LHCN-M2 (cell line): ENCODE measurements at places on chromosomes 7 and 10. TPM values are rescaled to one million over a fixed set of nuclear protein-coding genes. Genes with fewer than 3 reads are reported as not detected.

- peak; percentile 87 for DNase-seq
Observed at GRCh38 chr10:511101-511848, 178.2 kb downstream of the DIP2C start.

- no peak for DNase-seq
Observed at GRCh38 chr10:51034769-51035168, 39.5 kb upstream of the PRKG1 start.

- no peak for DNase-seq
Observed at GRCh38 chr10:113007821-113008220, 57.8 kb downstream of the TCF7L2 start.

DNA sequence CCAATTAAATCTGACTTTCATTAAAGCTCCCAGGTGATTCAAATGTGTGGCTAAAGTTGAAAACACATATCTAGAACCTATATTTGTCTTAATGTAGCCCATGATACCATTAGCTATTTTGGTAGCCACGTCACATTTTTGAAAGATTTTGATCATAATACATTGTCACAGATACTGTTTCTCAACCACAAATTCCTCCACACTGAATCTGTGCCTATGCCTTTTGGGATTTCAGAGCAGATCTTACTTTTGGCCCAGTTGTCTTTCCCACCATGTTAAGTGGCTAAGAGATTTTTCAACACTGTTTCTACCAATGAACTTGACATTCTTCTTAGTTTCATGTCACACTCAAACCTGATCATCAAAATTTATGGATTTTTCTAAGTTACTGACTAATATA, 47.4 kb downstream of the CH25H start:
- DNase-seq, result peak; percentile 24

DNA sequence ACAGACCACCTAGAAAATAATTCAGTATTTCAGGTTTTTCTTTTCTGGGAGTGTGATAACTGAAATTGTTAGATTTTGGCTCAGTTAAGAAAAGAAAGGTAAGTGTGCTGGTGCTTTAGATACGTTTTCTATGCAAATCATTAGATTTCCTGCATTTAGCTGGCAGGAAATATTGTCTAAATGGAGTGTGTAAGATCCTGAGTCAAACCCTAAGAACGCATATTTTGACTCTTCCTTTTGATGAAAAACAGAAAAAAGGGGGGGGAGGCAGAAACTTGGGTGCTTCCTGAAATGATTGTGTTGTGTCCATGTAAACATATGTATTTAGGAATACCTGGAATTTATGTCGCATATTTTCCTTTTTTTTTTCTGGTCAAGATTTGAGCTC, 1.2 kb downstream of the GRK5 start:
- DNase-seq, result no peak

- no peak for DNase-seq
Observed at GRCh38 chr7:85509476-85509875, 322.6 kb upstream of the SEMA3D start.

GRCh38 chr7:159049266-159050025, 95.2 kb downstream of the VIPR2 start:
- DNase-seq, result no peak

- DNase-seq, result no peak
Observed at GRCh38 chr10:120630266-120630665, 173.2 kb downstream of the PLPP4 start.

DNA sequence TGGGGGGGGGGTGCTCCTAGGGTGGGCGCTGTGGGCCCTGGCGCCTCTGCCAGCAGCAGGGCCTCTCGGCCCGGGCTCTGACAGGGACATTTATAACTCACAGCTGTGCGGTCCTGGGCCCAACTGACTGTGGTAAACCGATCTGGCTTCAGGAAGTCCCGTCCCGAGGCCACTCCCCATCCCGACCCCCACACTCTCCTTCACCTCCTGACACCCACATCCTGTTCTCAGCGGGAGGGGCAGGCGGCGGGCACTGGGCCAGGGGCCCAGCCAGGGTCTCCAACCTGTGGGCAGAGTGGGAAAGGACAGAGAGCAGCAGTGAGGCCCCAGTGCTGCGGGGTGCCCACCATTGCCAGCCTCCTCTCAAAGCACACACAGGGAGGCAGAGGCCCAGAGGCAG, 69.1 kb downstream of the ZMIZ1 start:
- peak; percentile 83 for DNase-seq

DNA sequence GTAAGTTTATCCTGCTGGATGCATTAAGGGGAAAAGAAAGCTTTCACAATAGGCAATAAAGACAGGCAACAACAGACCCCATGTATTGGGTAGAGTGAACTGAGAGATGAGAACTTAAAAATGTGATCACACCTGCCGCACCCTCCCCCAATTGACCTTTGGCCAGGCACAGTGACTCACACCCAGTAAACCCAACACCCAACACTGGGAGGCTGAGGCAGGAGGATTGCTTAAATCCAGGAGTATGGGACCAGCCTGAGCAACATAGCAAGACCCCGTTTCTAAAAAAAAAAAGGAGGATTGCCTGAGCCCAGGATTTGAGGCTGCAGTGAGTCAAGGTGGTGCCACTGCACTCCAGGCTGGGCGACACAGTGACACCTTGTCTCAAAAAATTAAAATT, 86.9 kb downstream of the MPP7 start:
- DNase-seq, result peak; percentile 10

- no peak for DNase-seq
Observed at GRCh38 chr10:132613566-132614348, 76.2 kb downstream of the INPP5A start.

DNA sequence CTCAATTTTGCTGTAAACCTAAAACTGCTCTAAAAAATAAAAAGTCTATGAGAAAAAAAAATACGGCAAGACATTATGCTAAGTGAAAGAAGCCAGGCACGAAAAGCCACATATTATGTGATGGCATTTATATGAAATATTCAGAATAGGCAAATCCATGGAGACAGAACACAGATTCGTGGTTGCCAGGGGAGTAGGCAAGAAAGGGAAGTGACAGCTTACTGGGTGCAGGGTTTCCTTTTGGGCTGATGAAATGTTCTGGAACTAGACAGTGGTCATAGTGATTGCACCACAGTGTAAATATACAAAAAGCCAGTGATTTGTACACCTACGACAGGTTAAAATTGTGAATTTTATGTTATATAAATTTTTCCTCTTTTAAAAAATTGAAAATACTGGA, 41.3 kb upstream of the GLI3 start:
- DNase-seq, result no peak

- DNase-seq, result no peak
Observed at GRCh38 chr7:147376192-147376591, 1214.4 kb upstream of the C7orf33 start.

GRCh38 chr10:45463244-45464116, 89.5 kb downstream of the ALOX5 start:
- DNase-seq, result no peak

GRCh38 chr7:101589976-101590662, 39.0 kb downstream of the MYL10 start:
- no peak for DNase-seq

GRCh38 chr7:139702313-139702731, 75.5 kb downstream of the HIPK2 start:
- peak; percentile 23 for DNase-seq

DNA sequence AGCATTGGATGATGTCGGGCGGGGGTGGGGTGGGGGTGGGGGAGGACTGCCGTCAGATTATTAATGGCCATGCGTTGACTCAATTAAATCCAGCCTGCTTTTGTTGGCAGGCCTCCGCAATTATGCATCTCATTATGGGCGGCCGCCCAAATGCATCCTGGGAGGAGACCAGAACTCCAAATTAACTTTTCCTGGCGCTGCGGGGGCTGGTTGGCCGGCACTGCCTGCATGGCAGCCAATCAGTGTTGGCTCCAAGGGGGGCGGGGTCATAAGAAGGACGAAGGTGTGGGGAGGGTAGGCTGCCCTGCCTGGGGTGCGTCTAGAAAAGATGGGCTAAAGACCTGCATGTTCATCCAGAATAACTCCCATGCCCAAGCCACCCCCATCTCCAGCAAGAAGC, 83.9 kb upstream of the PAX2 start:
- no peak for DNase-seq

GRCh38 chr10:5906651-5907050, 16.6 kb downstream of the FBH1 start:
- peak; percentile 13 for DNase-seq

DNA sequence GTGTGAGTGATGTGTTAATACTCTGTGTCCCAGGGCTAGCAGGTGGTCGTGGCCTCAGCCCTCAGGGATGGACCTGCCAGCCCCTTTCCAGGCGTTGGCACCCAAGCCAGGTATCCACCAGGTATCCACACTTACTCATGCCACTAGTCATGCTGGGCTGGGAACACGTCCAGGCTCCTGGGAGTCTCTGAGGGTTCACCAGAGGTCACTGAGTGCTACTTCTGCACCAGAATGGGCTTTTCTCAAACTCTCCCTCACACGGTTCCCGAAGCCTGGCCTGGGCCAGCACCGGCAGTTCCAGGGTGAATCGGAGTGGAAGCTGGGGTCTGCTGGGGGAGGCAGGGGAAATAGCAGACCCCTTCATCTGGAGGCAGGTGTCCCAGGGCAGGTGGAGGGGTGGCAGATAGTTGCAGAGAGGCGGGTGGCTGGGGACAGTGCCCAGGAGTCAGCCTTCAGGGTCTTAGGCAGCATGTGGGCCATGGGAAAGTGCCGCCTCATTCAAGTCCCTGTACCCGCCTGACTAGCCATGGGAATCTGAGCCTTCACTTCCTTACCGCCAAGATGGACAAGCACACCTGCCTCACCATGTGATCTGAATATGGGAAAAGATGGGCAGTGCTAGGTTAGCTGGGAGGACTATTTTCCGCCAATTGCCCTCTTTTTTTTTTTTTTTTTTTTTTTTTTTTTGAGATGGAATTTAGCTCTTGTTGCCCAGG, 95.5 kb upstream of the GTF2I start:
- DNase-seq, result peak; percentile 17

GRCh38 chr10:73095481-73096021, 1.1 kb downstream of the P4HA1 start:
- DNase-seq, result peak; percentile 78

- no peak for DNase-seq
Observed at GRCh38 chr10:10911035-10911434, 106.6 kb upstream of the CELF2 start.

DNA sequence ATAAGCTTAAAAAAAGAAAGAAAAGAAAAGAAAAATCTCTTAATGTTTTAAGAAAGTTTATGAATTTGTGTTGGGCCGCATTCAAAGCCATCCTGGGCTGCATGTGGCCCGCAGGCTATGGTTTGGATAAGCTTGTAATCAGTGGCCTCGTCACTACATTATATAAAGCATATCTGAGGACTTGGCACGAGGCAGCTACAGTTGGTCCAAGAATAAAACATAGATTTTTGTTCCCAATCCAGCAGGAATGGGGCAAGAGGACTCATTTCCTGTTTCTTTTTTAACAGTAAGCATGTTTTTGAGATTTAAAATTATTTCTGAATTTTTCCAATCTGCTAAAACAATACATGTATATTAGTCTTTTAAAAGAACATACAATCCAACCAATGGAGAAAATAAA, 28.6 kb downstream of the MCM10 start:
- DNase-seq, result no peak

- no peak for DNase-seq
Observed at GRCh38 chr10:129350690-129351089, 116.4 kb upstream of the MGMT start.

DNA sequence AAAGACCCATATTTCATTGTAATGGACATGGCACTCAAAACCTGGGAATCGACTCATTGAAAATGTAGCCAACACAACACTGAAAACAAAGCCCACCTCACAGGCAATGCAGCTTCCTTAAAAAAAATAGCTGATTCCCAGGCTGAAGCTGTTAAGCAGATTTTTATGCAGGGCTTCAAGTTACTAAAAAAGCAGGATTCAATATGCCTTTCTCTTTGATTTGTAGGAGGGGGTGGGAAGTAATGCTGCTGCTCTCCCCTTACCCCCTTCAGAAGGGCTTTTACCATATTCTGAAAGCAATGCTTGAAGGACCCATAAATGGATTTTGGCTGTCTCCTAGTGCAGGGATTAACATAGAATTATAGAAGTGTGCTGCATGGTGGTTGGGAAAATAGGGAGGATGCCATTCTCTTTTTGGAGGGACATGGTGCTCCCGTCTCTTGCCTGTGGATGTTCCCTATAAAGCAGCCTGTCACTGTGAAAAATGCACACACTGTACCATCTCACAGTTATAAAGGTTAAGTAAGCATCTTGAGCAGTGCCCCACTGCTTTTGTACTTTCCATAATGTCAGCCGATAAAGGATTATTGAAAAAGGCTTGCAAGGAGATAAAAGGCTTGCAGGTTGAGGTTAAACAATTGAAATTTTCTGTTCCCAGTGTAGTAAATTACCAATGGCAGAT, 262.8 kb downstream of the AUTS2 start:
- no peak for DNase-seq

DNA sequence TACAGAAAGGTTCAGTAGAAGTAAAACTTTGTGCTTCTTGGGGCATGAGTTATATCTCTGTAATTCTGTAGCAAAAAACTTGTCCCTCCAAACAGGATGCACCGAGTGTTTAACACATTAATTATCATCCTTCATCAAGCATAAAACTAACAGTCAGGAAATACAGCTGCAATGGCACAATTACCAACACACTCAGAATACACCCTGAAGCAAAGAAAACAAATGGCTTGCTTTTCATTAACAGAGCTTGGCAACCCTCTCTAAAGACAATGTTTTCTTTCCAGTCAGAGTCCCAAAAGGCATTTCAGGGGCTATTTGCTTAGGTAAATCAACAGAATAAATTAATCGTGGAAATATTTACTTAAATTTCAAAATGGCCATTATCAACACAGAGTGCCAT, 107.7 kb downstream of the ICA1 start:
- DNase-seq, result no peak

- no peak for DNase-seq
Observed at GRCh38 chr7:72230281-72230680, 181.9 kb downstream of the CALN1 start.

DNA sequence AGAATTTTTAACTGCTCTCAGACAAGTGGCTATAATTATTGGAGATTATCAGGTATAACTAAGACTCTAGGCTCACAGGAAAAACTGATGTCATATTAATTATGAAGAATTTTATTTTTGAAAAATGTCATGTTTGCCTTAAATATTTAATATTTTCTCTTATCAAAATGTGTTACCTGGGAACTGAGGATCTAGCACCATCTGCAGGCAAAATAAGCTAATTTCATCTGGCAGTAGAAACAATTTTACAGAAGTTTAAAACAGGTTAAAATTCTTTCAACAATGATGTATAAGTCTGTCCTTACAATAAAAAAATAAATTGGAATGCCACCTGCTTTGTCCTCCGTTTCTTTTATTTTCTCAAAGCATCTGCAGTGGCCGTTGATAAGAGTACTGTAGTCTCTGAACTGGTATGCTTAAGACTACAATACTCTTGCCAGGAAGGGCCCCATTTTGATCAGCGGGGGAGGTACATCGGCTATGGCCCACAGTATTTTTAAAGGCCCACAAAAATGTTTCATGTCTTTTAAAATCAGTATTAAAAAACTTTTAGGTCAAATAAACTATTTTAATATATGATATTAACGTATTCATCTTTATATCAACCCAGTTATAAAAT, 81.3 kb downstream of the VWDE start:
- DNase-seq, result peak; percentile 23

- DNase-seq, result no peak
Observed at GRCh38 chr7:147857152-147858140, 733.1 kb upstream of the C7orf33 start.

- no peak for DNase-seq
Observed at GRCh38 chr10:67438605-67439304, 257.2 kb downstream of the CTNNA3 start.

Gene TMEM196
- total RNA-seq, result not detected in 2 replicates

Gene TFR2
- total RNA-seq, result 1.3 TPM in 2 replicates

Gene GSTO2
- 0.38 and 0.46 TPM in 2 replicates for total RNA-seq

Gene MOGAT3
- not detected in 2 replicates for total RNA-seq

Gene A1CF
- not detected in 2 replicates for total RNA-seq

Gene HECW1
- not detected in 2 replicates for total RNA-seq

Gene TMEM243
- total RNA-seq, result 39.0 and 43.3 TPM in 2 replicates

Gene OR6B1
- total RNA-seq, result not detected in 2 replicates

Gene ZNF425
- total RNA-seq, result 4.4 and 6.3 TPM in 2 replicates

Gene SP4
- total RNA-seq, result 8.3 and 24.9 TPM in 2 replicates

Gene COL13A1
- 1.5 and 2.6 TPM in 2 replicates for total RNA-seq
